ENCODE measurements at places on chromosomes 2 and 18. TPM values are rescaled to one million over a fixed set of nuclear protein-coding genes. Genes with fewer than 3 reads are reported as not detected.

DNA sequence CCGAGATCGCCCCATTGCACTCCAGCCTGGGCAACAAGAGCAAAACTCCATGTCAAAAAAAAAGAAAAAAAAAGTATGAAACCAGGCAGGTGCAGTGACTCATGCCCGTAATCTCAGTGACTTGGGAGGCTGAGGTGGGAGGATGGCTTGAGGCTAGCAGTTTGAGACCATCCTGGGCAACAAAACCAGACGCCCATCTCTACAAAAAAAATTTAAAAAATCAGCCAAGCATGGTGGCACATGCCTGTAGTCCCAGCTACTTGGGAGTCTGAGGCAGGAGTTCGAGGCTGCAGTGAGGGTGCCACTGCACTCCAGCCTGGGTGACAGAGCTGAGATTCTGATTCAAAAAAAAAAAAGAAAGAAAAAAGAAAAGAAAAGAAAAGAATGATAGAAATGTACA is 277.8 kb downstream of the MYCN start:
- peaks cover 4% of the 10 kb centered on the region for H3K4me1 ChIP-seq
- no peaks in the 10 kb centered on the region for H3K27me3 ChIP-seq
- no peak overlapping the region for H3K27ac ChIP-seq
- no peak overlapping the region for H3K4me3 ChIP-seq

Gene DSC1
- total RNA-seq, result not detected

- H3K4me3 ChIP-seq, result no peak overlapping the region
- no peaks in the 10 kb centered on the region for H3K36me3 ChIP-seq
- H3K27me3 ChIP-seq, result no peaks in the 10 kb centered on the region
- no peak for DNase-seq
- H3K4me1 ChIP-seq, result no peaks in the 10 kb centered on the region
Measured at GRCh38 chr2:776038-776437, 98.8 kb upstream of the TMEM18 start.

Gene C2orf81
- 7.6 TPM for total RNA-seq

GRCh38 chr2:129236601-129237000 is 742.9 kb upstream of the RAB6C start:
- DNase-seq, result no peak
- H3K27ac ChIP-seq, result no peak overlapping the region
- H3K36me3 ChIP-seq, result no peaks in the 10 kb centered on the region
- no peaks in the 10 kb centered on the region for H3K4me1 ChIP-seq
- no peaks in the 10 kb centered on the region for H3K27me3 ChIP-seq
- H3K4me3 ChIP-seq, result no peak overlapping the region

DNA sequence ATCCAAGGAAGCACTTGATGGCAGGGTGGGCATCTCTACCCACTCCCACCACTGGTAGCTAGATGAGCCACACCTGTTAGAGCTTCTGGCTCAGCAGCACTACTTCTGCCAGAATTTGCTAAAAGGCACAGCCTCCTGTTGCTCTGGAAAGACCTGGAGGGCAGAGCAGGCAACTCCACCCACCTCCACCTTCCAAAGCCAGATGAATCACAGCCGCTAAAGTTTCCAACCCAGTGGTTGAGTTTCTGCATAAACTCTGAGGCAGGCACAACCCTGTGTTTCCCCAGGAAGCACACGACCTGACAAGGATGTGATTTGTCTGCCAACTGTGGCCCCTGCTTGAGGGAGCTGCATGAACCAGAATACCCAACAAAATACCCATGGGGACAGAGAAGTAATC is 111.6 kb upstream of the GCFC2 start:
- H3K4me1 ChIP-seq, result no peaks in the 10 kb centered on the region
- H3K27ac ChIP-seq, result no peak overlapping the region
- no peaks in the 10 kb centered on the region for H3K27me3 ChIP-seq
- no peak overlapping the region for H3K4me3 ChIP-seq

Gene GATA6
- total RNA-seq, result 182 TPM

- H3K4me1 ChIP-seq, result peaks cover 9% of the 10 kb centered on the region
- H3K27ac ChIP-seq, result no peak overlapping the region
- H3K27me3 ChIP-seq, result no peaks in the 10 kb centered on the region
- no peak overlapping the region for H3K4me3 ChIP-seq
- no peak for DNase-seq
- H3K36me3 ChIP-seq, result no peaks in the 10 kb centered on the region
Measured at GRCh38 chr2:113240150-113240914, 38.4 kb downstream of the PAX8 start.

Gene REG3G
- total RNA-seq, result not detected

GRCh38 chr2:176733698-176734430 is 464.6 kb downstream of the MTX2 start:
- H3K4me3 ChIP-seq, result no peak overlapping the region
- DNase-seq, result no peak
- no peaks in the 10 kb centered on the region for H3K27me3 ChIP-seq
- H3K36me3 ChIP-seq, result no peaks in the 10 kb centered on the region
- no peak overlapping the region for H3K27ac ChIP-seq

Gene MGAT5
- total RNA-seq, result 66.8 TPM

GRCh38 chr18:59501920-59502273 is 142.8 kb upstream of the LMAN1 start:
- no peaks in the 10 kb centered on the region for H3K36me3 ChIP-seq
- H3K4me3 ChIP-seq, result no peak overlapping the region
- peaks cover 19% of the 10 kb centered on the region for H3K4me1 ChIP-seq
- H3K27me3 ChIP-seq, result no peaks in the 10 kb centered on the region
- no peak for DNase-seq
- H3K27ac ChIP-seq, result peak overlapping the region; percentile 8

DNA sequence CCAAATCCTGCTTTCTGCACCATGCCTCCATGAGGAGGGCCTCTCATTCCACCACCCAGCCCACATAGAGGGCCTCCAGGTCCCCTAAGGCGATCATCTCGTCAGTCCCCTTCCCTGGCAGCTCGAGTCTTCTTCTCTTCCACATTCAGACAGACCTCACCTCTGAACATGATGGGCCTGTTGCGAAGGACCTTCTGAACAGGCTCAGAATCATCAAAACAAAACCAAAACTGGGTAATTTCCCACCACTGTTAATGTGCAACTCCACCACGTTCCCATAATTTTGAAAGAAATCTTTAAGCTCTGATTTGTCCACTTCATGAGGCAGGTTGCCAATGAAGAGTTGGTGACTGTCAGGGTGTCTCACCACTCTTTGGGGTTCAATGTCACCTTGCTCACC is 20.4 kb downstream of the ZRANB3 start:
- H3K27me3 ChIP-seq, result no peaks in the 10 kb centered on the region
- H3K4me1 ChIP-seq, result no peaks in the 10 kb centered on the region
- no peaks in the 10 kb centered on the region for H3K36me3 ChIP-seq
- no peak overlapping the region for H3K27ac ChIP-seq

- H3K27me3 ChIP-seq, result no peaks in the 10 kb centered on the region
- peak overlapping the region; percentile 9 for H3K27ac ChIP-seq
- no peaks in the 10 kb centered on the region for H3K4me1 ChIP-seq
Measured at GRCh38 chr18:50307400-50307737, 19.9 kb upstream of the CXXC1 start.

- H3K36me3 ChIP-seq, result no peaks in the 10 kb centered on the region
- peaks cover 4% of the 10 kb centered on the region for H3K4me1 ChIP-seq
- H3K27me3 ChIP-seq, result peaks cover 22% of the 10 kb centered on the region
- DNase-seq, result no peak
- H3K27ac ChIP-seq, result no peak overlapping the region
Measured at GRCh38 chr2:72155151-72155550, 7.5 kb upstream of the CYP26B1 start.

DNA sequence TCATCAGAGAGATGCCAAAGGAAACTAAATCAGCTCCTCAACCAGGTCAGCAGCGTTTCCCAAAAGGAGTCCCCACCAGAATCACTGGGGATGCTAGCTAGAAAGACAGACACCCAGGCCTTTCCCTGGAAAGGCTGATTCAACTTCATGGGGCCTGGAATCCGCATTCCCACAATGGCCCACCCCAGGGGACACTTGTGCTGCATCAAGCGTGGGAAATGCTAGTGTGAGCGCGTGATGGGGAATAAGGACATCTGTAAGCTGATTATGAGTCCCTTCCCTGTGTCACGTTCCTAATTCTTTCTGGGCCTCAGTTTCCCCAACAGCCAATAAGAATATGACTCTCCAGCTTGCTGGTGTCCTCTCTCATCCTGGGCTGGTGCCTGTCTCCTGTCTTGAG is 2.2 kb upstream of the WNT10A start:
- peaks cover 4% of the 10 kb centered on the region for H3K4me1 ChIP-seq
- no peak for DNase-seq
- H3K4me3 ChIP-seq, result no peak overlapping the region
- H3K36me3 ChIP-seq, result no peaks in the 10 kb centered on the region
- H3K27me3 ChIP-seq, result peaks cover 100% of the 10 kb centered on the region
- H3K27ac ChIP-seq, result no peak overlapping the region

DNA sequence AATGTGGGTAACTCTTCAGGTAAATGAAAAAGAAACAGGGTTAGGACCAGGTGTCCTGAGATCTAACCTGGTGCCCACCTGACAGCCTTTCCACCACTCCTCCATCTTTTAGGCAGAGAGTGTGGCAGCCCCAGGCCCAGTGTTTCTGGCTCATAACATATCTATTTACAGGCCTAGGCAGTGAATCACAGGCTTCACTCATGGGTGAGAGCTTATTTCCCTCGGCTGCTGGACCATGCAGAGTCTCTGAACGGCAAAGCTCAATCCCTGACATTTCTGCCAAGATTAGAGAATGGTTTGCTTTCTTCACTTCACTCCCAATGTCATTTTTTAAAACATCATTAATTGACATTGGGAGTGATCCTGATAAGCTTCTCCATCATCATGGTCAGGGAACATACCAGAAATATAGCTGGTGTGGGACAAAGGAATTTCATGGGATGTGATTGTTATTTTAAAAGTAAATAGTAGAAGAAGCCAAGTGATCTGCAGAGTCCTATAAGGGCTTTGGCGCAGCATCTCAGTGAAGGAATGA is 323.9 kb downstream of the SETBP1 start:
- DNase-seq, result no peak
- no peaks in the 10 kb centered on the region for H3K27me3 ChIP-seq
- no peak overlapping the region for H3K4me3 ChIP-seq

- no peak overlapping the region for H3K4me3 ChIP-seq
- no peaks in the 10 kb centered on the region for H3K4me1 ChIP-seq
- H3K27ac ChIP-seq, result no peak overlapping the region
- no peaks in the 10 kb centered on the region for H3K27me3 ChIP-seq
- no peaks in the 10 kb centered on the region for H3K36me3 ChIP-seq
Measured at GRCh38 chr2:25688236-25688635, 14.9 kb upstream of the DTNB start.

All from cardiac muscle cell (in vitro differentiated cells and primary cell).